ENCODE measurements at places on chromosomes 6 and 20.

- DNase-seq: no peak
Observed at GRCh38 chr6:89563866-89564265, 74.7 kb downstream of the LYRM2 start.

DNA sequence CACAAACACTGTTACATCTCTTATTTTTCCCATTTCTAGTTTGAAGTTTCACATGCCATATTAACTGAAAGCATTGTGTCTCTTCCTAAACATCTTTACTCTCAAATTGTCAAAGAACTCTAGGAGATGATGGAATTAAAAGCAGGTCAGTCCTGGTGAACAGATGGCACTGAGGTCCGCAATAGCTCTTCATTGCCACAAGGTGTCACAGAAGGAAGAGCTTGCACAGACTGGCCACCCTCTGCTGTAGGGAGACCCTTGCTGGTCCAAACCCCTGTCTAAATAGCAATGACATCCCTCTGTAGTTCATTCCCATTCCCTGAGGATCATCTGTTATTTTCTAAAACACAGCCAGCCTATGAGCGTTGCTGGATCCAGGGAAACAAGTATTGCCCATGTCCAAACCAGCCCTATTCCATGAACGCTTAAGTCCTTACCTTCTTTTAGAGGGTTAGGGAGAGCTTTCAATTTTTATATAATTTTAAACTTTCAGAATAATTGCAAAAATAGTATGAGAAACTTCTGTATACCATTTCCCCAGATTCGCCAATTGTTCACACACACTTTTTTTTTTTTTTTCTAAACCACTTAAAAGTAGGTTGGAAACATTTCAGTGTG, 10.1 kb upstream of the HDAC2 start:
- DNase-seq: no peak

GRCh38 chr6:107546691-107547450, 57.0 kb downstream of the SOBP start:
- no peak for DNase-seq

DNA sequence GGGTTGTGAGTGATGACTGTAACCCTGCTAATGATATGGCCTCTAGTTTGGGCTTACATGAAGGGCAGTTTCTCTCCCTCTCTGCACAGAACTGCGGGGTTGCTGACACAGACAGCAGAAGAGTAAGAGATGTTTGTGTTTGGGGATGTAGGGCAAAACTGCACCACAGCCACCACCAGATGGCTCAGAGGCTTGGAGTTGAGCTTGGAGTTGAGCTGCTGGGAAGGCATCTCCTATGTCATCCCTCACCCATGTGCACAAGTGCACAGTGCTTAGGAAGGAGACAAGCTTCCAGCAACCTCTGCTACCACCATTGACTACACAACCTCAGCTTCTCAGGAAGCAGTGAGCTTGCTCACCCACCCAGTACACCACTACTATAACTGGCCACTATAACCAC, 303.9 kb upstream of the DEFB112 start:
- DNase-seq: no peak

GRCh38 chr6:36953931-36954261, 642 bp upstream of the PI16 start:
- no peak for DNase-seq

DNA sequence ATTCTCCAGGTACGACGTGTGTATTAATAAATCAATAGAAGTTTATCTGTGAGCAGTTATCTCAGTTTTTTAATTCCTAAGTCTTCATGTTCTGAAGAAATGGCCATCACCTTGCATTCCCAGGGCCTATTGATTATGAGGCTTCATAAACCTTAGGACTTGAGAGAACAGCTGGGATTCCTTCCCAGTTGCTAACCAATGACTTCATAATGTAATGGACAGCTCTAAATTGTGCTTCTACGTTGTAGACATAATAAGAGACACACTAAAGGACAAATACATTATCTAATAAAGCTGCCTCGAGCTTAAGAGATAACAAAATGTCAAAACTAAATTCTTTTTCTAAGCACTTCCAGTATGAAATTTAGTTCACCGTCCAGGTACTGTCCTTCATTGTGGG, 30.6 kb downstream of the TSHZ2 start:
- DNase-seq: no peak

DNA sequence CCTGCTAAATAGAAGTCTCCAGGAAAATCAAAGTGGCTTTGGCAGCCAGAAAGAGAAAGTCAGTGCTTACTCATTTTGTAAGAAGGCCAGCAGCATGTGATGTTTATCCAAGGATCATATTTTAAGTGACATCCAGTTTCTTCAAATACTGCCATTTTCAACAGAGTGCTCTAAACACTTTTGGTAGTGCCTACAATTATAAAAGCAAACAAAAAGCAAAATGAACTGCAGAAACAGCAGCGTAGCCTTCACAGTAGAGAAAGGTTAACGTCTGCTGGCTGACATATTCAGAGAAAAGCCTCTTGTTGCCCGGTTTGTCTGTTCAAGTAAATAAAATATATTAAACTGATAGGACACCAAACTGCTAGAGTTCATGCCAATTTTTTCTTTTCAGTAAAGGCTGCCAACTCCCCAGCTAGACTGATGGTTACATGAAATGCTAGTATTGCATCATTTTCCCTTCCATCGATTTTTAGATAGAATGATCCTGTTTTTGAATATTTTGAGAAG, 705.7 kb upstream of the SLC35B3 start:
- DNase-seq: no peak

- DNase-seq: no peak
Observed at GRCh38 chr6:105433723-105434122, 30.8 kb upstream of the PREP start.

GRCh38 chr20:58431134-58431533, 42.1 kb downstream of the VAPB start:
- DNase-seq: no peak

GRCh38 chr6:26379292-26379691, 3.6 kb upstream of the BTN2A2 start:
- DNase-seq: no peak

- no peak for DNase-seq
Observed at GRCh38 chr6:40678941-40679340, 91.8 kb upstream of the LRFN2 start.

DNA sequence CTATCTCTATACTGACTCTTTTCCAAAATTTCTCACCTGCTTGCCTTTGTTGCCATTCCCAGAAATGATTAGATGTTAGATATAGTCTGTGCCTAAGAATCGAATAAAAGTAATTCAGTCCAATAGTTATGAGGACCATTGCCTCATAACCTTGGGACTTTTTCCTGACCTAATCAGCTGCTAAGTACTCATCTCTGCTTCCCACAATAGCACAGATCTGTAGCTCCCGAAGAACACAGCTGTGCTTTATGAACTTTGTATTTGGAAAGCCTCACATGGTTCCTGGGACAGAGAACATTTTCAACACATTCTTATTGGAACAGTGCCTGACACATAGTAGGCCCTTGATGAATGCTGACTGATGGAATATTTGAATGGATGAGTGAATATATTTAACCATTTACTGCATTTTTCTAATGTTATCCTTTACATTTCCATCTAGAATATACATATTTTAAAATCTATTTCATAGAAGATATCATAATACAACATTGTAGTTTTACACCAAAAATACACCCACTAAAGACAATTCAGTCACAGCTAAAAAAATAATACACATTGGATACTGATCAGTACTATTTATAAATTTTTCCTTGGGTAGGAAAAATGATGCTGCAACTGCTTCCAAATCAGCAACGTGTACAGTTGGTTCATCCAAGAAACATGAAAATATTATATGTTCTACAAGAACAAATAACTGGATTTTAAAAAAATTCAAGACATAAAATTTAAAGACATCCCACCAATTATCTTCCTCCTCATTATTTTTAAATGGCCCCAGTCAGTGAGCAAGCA, 53.9 kb downstream of the HS3ST5 start:
- no peak for DNase-seq

GRCh38 chr6:11618533-11618932, 81.0 kb downstream of the TMEM170B start:
- no peak for DNase-seq

- DNase-seq: no peak
Observed at GRCh38 chr20:19583532-19584175, 174.4 kb upstream of the RIN2 start.

- no peak for DNase-seq
Observed at GRCh38 chr6:1855890-1856289, 246.2 kb downstream of the FOXC1 start.

- DNase-seq: no peak
Observed at GRCh38 chr20:22575087-22575721, 9.2 kb downstream of the FOXA2 start.

- DNase-seq: no peak
Observed at GRCh38 chr6:31465185-31465536, 32.8 kb upstream of the MICB start.

GRCh38 chr20:63405102-63405730, 44.1 kb upstream of the CHRNA4 start:
- DNase-seq: no peak

GRCh38 chr6:33696548-33697518, 14.7 kb downstream of the UQCC2 start:
- DNase-seq: peak; percentile 58

GRCh38 chr6:26028212-26028745, 59.0 kb upstream of the HFE start:
- no peak for DNase-seq

GRCh38 chr6:144847916-144848315, 562.8 kb downstream of the UTRN start:
- no peak for DNase-seq

DNA sequence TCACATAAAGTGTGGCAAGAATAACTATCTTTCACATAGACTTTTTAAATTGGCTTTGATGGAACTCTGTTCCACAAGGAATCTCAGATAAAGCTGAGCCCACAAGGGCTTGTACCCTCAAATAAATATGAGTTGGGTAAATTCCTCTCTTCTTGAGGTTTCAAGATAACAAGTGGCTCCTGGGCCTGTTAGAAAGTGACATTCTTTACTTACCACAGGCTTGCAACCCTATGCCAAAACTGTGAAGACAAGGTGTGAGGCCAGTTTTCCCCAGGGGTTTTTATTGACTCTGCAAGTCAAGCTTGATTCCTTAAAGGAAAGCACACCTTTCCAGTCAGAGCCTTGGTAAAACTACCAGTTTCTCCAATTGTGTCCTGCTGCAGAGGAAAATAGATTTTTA, 664.8 kb upstream of the GJE1 start:
- DNase-seq: peak; percentile 79

- DNase-seq: no peak
Observed at GRCh38 chr6:75492386-75493153, 1.0 kb downstream of the FILIP1 start.

DNA sequence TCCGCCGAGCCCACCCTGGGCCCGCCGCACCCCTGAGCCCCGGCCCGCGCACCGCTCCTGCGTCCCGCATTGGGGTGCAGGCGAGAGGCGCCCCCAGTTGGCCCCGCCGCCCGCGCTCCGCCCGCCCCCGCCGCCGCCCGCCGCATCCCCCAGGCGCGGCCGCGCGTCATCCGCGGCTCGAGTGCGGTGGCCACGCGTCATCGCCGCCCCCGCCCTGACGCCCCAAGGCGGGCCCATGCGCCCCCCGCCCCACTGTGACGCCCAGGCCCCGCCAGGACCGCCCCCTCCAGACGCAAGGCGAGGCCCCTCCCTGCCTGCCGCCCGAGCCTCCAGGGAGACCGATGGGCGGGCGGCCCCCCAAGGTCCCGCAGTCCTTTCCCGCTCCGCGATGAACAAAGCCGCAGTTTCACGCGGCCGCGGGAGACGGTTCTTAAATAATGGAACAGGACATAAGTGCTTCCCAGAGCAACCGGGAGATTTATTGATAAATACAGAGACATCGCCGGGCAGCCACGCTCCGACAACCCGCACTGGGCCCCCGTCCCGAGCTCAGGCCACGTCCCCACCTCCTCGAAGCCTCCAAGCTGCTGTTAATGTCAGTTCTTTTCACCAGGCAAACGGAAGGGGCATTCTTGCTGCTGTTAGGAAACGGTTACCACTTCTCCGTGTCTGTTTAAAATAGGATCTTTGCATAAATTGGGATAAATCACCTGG, at the start of gene ANKRD60:
Gene ANKRD60 (minus strand): TSS at position 170 of the 714 bp plus-strand sequence. CDS start 0 bp downstream, at position 170.
- no peak for DNase-seq

GRCh38 chr6:43747784-43748183, 22.2 kb upstream of the VEGFA start:
- no peak for DNase-seq

GRCh38 chr6:134950482-134950881, 581 bp upstream of the ALDH8A1 start:
- DNase-seq: no peak

GRCh38 chr6:109526905-109527628, 44.0 kb upstream of the ZBTB24 start:
- peak; percentile 16 for DNase-seq

GRCh38 chr6:55980627-55981211, 105.3 kb upstream of the BMP5 start:
- DNase-seq: no peak

DNA sequence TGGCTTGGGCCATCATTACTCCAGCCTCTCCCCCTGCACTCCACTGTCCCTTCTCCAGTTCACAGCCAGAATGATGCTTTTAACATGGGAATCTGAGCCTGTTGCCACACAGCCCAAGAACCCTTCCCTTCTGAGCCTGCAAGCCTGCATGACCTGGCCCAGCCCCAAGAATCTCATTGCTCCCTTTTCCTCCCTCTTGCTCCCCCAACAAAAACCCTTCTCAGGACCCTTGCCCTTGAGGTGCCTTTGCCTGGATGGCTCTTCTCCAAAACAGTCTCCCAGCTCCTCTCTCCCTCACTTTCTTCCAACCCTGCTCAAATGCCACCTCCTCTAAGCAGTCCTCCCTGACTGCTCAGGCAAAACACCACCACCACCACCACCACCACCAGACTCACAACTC, 157.2 kb downstream of the ANKRD60 start:
- no peak for DNase-seq

DNA sequence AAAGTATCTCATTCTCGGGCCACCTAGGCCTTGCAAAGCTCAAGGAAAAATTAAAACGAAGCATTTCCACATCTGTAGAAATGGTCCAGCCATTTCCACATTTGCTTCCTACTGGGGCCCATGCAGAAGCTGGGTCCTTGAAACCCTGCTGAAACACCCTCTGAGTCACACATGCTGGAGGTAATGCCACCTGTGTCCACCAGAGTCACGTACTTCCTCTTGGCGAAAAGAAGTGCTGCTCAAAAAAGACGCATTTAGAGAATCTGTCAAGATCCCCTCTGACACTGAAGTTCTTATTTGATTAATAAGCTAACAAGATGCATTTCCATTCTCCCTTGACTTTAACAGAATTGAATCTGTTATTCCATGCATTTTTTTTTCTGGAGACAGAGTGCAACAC, 423.2 kb downstream of the PREX1 start:
- DNase-seq: no peak

DNA sequence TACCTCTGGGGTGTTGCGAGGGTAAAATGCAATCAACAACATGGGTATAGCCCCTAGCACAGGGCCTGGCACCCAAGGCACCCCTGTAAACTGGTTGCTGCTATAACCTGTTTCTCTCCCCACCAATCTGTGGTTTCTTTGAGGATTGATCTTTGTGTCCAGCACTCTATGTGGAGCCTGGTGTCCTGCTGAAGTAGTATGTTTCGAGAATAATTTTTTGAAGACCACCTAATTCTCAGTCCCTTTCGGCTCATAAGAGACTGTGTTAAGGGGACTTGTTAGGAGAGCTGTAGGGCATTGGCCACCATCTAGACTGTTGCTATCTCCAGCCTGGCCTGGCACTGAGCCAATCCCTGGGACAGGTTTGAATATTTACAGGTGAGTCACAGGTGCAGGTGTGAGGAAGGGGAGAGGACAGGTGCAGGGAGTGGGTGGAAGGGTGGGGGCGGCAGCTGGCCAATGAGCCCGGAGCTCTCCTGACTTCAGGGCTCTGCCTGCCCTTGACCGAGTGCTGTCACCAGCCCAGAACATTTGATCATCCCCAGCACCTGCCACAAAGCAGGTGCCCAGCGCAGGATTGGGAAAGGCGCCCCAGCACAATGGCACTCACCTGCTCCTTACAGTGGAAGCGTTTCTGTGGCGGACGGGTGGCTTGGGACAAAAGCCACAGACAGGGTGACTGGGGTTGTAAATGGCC, 8.1 kb upstream of the C20orf144 start:
- DNase-seq: no peak

Measured in NCI-H226 (cell line).